ENCODE measurements at places on chromosomes 12 and 14.

- DNase-seq, result no peak
Measured at GRCh38 chr12:103560604-103561101, 26.4 kb upstream of the STAB2 start.

- DNase-seq, result no peak
Measured at GRCh38 chr14:51533872-51534553, 117.7 kb upstream of the FRMD6 start.

- no peak for DNase-seq
Measured at GRCh38 chr12:56300644-56301464, 724 bp upstream of the CS start.

DNA sequence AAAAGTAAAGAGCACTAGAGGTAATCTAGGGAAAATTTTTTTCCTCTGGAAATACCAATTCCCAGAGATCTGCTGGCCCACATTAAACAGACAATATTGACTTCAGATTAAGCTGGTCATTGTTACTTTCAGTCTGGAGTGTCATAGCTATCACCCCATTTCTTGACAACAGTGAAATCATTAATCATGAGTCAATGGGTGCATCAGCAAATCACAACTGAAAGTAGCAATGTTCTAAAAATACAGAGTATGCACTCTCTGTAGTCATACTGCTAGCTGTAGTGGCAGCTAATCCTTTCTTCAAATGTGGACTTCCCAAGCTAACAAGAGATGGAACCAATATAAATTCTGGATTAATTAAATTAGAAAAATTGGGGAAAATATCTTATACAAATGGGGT lies 129.9 kb downstream of the CPNE8 start:
- DNase-seq, result no peak

- DNase-seq, result no peak
Measured at GRCh38 chr12:89156862-89157262, 195.4 kb downstream of the DUSP6 start.

DNA sequence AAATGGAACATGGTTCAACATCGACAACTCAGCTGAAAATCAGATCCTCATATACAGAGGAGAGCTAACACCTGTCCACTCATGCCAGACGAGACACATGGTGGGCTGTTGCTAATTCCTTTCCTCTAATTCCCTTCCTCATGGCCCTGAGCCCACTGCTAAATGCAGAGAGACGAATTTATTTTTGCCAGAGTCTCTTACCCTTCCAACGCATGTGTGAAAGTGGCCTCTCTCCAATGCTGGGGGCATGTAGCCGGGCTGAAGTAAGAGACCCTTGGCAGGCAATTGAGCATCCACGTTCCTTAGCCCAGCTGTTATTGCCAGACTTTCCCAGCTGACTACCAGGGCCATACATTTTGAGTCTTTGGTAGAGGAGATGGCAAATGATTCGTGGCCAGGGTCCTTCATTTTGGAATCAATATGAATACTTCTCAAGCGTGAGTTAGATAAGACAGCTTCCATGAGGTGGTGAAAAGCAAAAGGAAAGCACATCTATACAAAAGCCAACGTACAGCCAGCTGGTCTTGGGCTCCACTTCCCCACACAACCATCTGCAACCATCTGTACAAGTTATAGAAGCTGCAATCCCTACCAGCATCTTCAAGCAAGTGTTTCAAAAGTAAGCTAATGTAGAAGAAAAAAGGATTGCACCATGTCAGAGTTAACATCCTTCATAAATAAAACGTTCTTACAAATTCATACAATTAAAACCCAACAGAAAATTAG lies 28.6 kb downstream of the CORO1C start:
- no peak for DNase-seq

- no peak for DNase-seq
Measured at GRCh38 chr12:114286145-114286544, 119.8 kb downstream of the TBX5 start.

GRCh38 chr12:51023625-51024382 lies 2.4 kb downstream of the SLC11A2 start:
- DNase-seq, result no peak

- DNase-seq, result no peak
Measured at GRCh38 chr12:28585146-28585545, 394.9 kb downstream of the CCDC91 start.

DNA sequence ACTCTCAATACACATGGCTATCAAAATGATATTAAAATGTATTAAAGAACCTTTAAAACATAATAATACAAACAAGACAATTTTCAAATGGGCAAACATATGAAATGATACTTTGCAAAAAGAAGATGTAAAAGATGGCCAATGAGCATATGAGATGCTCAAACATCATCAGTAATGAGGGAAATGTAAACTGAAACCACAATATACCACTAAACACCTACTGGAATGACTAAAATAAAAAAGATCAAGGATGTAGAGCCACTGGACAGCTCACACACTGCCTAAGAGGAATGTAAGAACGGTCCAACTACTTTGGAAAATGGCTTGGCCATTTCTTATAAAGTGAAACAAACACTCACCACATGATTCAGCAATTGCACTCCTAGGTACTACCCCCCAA lies 97.2 kb upstream of the BBS10 start:
- DNase-seq, result no peak

GRCh38 chr14:34137001-34137745 lies 186.3 kb upstream of the EGLN3 start:
- no peak for DNase-seq

DNA sequence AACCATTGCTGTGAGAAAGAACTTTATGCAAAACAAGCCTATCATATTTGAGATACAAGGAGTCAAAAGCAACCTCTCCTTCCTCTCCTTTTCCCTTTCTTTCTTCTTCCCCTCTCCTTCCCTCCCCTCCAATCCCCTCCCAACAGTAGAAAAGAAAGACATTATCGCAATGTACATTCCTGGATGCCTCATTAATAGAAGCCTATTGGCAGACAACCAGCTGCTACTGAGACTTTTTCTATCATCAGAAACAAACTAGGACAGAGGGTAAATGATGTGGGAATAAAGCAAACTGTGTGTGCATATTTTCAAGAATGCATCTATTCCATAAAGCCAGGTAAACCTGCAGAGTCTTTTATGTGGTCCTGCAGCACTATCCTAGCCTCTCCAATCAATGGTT lies 237.2 kb downstream of the ITPR2 start:
- DNase-seq, result no peak

DNA sequence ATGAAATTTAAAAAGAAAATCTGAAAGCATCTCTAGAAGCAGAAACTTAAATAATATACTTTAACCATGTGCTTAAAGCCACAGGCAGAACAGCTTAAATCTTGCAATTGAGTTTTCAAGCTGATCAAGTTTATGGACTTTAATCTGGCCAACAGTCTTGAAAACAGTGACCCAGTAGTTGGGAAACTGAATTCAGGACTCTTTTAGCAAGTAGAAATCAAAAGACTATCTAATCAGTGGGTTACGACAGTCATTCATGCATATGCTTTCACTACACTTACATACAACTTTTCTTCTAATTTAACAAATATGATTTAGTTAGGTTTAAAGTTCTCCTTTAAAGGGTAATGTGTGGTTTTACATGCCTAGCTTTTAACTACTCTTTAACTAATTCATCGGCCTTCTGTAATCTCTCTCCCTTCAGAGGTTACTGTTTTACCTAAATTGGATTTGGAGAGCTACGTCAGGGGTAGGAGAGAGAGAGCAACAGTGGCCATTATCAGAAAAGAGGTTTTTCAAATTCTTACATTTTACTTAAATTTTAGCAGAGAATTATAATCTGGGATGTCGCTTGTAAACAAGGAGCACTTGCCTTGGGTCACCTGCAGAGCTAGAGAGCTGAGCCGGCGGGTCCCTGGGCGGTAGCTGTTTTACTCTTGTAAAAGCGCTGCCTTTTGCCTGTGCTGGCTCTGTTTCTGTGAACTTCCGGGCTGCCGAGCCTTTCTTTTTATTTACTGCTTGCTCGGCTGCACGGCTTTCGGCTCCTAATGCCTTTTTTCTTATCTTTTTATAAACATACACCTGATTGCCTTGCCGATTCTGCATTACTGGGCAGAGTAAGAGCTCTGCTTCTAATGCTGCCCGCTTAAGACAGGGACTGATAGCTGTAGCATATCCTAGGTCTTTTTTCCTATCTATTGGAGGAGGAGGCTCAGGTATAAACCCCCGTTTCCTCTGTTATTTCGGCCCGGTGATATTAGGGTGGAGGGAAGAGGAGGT lies 17.4 kb upstream of the LYZ start:
- peak; percentile 59 for DNase-seq

DNA sequence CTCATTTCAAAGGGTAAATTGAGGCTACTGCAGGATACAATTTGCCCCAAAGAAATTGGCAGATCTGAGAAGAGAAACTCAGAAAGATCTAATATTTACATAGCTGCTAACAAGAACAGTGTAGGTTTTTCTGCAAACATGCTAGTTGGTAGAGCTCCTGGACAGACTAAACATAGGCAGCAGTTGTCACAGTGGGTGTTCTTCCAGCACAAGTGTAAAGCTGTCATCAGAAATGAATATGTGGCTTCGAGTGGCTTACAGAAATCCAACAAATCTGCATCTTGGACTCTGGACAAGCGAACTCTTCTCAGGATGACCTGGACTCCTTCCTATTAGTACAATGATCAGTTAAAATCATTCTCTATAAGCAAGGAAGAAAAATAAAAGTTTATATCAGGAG lies 5.9 kb downstream of the CBX5 start:
- no peak for DNase-seq

GRCh38 chr14:90344331-90345238 lies 12.8 kb upstream of the NRDE2 start:
- no peak for DNase-seq

DNA sequence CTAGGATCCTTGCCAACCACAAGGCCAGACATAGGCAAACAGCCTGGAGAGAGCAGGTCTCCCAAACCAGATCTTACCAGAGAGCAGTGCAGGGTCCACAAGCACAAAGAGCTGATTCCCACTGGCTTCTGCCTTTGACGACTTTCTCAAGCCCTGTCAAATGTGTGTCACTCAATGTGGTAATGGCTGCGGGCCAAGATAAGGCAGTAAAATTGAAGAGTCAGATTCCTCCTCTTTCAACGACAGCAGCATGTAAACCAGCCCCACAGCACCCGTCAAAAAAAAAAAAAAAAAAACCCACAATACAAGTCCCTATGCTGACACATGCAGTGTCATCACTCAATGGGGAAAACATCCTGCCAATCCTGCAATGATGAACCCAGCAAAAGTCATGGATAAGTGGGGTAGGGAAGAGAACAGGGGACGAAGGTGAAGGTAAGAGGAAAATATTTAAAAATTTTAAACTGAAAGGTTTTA lies at the start of gene STON2:
Gene STON2, minus strand, starts transcription at position 123 of the 477 bp plus-strand sequence. CDS start 1,942 bp downstream, outside the sequence.
- DNase-seq, result no peak

- DNase-seq, result no peak
Measured at GRCh38 chr12:53975479-53976152, 862 bp upstream of the HOTAIR start.

GRCh38 chr12:65106948-65107347 lies 14.2 kb downstream of the WIF1 start:
- no peak for DNase-seq

- DNase-seq, result no peak
Measured at GRCh38 chr12:104249017-104249416, 33.4 kb downstream of the TXNRD1 start.

DNA sequence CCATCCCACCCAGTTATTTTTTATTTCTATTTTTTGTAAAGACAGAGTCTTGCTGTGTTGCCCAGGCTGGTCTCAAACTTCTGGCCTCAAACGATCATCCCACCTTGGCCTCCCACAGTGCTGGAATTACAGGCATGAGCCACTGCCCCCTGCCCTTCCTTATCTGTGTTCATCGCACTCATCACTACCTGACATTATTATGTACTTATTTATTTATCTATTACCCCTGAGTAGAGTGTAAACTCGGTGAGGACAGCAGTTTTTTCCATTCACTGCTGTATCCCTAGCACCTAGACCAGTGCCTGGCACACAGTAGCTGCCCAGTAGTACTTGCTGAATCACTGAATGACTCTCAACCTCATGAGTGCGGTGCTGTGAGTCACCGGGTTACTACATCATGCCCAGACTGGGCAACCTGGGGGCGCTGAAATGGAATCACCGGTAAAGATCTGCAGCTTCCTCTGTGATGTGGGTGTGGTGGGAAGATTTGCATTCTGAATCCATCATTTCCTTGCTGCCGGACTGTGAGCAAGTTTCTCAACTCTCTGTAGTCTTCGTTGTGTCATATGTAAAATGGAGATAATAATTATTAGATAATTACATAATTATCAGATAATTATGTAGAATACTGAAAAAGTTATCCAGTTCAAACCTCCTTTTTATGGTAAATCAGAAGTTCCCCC lies 81.9 kb upstream of the USP44 start:
- no peak for DNase-seq

DNA sequence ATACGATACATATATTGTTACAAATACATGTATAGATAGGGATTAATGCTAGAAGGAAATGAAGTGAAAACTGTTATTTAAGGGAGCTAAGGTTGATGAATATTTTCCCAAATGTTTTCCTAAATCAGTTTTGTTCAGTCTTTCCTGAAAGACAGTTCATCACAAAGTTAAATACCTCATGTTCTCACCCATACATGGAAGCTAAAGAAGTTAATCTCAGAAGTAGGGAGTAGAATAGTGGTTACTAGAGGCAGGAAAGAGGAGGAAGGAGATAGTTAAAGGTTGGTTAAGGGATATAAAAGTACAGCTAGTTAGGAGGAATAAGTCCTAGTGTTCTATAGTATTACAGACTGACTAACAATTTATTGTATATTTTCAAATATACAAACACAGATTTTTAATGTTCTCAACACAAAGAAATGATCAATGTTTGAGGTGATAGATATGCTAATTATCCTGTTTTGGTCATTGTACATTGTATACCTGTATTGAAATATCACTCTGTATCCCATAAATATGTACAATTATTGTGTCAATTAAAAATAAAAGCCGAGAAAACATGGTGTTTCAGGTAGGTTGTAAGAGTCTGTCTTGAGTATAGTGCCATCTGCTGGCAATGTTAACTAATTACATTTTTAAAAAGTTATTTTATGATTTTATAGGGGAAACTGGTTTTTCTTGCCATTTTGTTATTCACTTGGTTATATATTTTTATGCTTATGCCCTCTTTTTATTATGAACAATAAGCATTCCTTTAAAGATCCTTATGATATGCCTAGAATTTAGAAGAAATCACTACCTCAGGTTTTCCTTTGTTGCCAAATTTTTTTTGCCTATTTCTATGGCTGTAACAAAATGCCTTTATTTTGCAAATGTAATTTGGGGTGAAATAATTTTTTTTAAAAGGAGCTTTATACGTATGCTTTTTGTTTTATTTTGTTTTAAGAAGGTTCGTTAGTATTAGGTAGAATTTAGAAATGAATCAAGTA lies 26.9 kb downstream of the ZDHHC17 start:
- DNase-seq, result no peak

GRCh38 chr12:10847744-10848143 lies 1.5 kb downstream of the PRR4 start:
- no peak for DNase-seq

GRCh38 chr14:81529391-81529790 lies 4.3 kb downstream of the SEL1L start:
- no peak for DNase-seq
